ENCODE measurements at places on chromosomes 1 and 21.
A peak's percentile ranks its signal among the peaks of the same experiment; 100 is the strongest.

DNA sequence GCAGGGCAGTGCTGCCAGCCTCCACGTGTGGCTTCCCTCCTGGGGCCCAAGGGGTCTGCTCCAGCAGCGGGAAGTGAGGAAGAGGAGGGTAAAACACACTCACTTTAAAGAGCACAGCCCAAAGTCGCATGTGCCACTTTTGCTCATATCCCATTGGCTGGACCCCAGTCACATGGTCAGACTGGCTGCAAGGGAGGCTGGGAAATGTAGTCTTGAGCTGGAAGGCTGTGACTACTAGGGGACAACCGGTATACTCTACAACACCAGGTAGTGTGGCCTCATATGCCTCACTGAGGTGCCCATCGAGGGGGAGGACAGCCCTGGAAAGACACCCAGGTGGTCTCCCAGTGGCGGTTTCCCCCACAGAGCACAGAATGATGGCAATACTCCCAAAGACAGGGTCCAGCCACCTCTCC, 45.2 kb downstream of the CAMK2N1 start:
- no peaks in the 10 kb centered on the region for H3K4me1 ChIP-seq
- no peaks in the 10 kb centered on the region for H3K36me3 ChIP-seq
- H3K4me3 ChIP-seq: no peak overlapping the region
- H3K27me3 ChIP-seq: no peaks in the 10 kb centered on the region
- no peak for DNase-seq

GRCh38 chr1:110601332-110601731, 4.8 kb downstream of the KCNA2 start:
- peaks cover 10% of the 10 kb centered on the region for H3K27me3 ChIP-seq
- no peak for DNase-seq

DNA sequence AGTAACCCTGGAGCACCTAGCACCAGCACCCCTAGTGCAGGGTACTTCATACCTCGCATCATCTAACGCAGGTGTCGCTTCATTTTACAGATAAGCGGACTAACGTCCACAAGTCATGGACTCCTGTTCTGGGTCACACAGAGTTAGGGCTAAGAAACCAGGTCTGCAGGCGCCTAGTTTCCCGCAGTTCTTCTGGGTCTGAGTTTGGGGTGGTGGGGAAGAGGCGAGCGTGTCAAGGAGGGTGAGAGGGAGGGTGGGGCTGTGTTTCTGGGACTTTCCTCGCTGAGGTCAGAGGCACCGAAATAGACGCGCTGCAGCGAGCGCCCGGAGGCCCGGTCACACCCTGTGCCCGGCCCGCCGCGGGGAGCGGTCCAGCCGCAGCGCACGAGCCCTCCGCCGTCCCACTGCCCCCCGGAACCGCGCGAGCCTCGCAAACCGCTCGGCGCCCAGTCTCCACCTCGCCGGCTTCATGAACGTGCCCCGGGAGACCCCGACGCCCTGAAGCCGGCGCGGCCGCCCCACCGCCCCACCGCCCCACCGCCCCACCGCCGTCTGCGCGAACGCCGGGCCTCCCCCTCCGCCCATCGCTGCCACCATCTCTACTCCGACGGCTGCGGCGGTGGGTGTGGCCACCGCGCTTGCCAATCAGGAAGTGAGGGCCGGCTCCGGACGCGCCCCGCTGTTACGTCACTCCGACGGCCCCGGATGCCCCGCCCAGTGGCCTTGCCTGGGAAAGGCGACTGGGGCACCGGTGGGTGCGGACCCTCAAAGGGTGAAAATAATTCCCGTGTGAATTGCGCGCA, 12.3 kb downstream of the IFI6 start:
- H3K4me3 ChIP-seq: peak overlapping the region; percentile 71
- H3K27ac ChIP-seq: peak overlapping the region; percentile 95
- no peaks in the 10 kb centered on the region for H3K27me3 ChIP-seq
- peaks cover 46% of the 10 kb centered on the region for H3K4me1 ChIP-seq

DNA sequence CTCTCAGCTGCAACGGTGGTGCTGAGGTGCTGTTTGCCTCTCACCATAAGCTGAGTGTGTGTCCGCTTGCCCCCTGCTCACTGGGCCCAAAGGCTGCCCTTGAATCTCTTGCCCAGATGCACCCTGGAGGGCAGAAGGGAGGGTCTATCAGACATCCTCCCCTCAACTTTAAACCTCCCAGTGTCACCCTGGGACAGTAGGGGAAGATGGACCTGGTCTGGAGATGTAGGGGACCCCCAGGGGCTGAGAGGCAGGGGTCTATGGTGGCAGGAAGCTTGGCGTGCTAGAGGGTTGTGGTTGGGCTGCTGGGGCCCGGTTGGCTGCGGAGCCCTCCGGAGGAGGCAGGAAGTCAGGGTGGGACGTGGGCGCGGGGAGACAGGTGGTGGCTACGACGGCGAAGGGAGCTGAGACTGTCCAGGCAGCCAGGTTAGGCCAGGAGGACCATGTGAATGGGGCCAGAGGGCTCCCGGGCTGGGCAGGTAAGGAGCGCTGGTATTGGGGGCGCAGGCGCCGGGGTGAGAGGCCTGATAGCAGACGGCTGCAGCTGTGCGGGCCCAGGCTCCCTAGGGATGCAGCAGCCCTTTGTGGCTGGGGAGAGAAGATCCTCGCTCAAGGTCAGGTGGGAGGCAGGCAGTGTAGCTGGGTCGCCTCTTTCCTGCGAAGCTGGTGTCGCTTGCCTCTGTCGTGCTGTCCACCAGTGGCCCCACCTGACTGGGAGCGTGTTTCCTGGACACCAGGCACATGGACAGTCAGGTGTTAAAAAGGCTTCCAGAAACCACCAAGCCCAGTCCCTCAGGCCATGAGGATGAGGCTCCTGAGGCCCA, at the start of gene LCK:
TSS of gene LCK (plus strand) at position 373 of the 824 bp plus-strand sequence. CDS start 23,065 bp downstream, outside the sequence.
- DNase-seq: peak; percentile 67
- H3K4me1 ChIP-seq: peaks cover 52% of the 10 kb centered on the region
- peak within 1 kb of the TSS; percentile 80 for H3K27ac ChIP-seq
- H3K27me3 ChIP-seq: no peaks in the 10 kb centered on the region

- H3K4me3 ChIP-seq: no peak overlapping the region
- no peaks in the 10 kb centered on the region for H3K27me3 ChIP-seq
- H3K27ac ChIP-seq: no peak overlapping the region
Measured at GRCh38 chr1:200381256-200381984, 28.4 kb downstream of the ZNF281 start.

DNA sequence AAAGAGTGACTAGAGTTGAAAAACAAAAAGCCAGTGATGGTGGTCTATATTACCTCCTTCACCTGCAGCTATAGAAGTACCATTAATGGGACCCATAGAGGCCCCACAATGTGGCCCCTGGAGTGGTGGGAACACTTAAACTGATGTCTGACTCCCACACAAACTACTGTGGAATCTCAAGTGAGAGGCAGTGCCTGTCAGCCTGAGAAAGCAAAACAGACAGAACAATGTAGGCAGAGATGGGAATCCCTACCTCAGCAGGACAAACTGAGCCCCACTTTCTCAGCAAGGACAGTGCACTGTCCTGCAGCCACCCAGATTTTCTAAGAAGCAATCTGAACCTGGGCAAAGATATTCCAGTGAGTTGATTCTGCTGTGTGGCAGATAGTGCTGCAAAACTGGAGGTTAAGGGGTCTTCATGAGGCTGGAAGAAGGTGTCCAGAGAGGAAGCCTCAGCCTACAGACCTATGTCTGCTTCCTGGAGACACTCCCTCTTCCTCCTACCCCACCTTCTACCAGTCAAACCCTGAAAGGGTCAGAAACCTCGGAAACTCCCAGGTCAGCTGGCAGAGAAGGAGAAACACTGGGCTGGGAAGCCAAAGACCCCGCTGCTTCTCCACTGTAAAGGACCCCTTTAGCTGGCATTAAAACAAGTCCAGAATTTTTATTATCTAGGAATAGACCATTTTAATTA, 228.7 kb downstream of the C1orf94 start:
- no peak overlapping the region for H3K27ac ChIP-seq
- no peak overlapping the region for H3K4me3 ChIP-seq
- DNase-seq: no peak
- no peaks in the 10 kb centered on the region for H3K27me3 ChIP-seq
- peaks cover 15% of the 10 kb centered on the region for H3K4me1 ChIP-seq

Data from upper lobe of left lung (tissue), 6 donors.